ENCODE measurements at places on chromosomes 1 and 21.
A peak's percentile ranks its signal among the peaks of the same experiment; 100 is the strongest.

DNA sequence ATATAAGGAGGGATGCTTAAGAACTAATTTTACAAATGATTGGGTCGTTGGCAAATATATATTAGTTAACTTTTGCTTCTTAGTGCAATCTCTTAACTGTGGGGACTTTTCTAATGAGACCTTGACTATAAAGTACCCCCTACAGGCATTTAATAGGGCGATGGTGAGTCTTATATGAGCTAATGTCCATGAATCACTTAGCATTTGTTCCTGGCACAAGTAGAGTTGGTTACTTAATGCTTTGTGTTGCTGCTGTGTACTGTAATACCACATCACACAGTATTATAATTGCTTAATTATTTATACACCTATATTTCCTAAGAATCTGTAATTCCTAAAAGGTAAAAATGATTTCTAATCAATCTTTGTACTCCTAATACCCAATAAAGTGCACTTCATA lies 25.3 kb upstream of the TMCO1 start:
- no peak for DNase-seq

DNA sequence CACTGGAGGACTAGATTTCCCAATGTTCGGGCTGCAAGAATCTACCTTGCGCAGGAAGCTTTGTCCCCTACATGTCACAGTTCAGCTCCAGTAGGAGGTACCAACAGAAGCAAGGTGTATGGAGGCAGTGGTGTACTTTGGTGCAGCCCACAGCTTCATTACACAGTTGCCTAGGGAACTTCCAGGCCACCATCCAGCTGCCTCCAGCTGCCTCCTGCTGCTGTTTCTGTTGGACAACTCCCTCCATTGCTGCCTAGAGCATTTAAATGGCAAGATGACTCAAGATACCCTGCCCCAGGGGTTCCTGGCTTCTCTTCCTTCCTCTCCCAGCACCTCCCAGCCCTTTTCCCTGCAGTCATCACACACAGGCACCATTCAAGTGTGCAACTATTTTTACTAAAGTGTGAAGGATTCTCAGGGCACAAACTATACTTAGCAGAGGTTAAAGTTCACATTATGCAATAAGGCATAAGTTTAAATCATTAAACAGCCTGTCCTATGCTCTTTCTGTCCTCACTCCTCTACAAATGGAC lies 39.0 kb upstream of the ATP1A1 start:
- peak; percentile 42 for DNase-seq

DNA sequence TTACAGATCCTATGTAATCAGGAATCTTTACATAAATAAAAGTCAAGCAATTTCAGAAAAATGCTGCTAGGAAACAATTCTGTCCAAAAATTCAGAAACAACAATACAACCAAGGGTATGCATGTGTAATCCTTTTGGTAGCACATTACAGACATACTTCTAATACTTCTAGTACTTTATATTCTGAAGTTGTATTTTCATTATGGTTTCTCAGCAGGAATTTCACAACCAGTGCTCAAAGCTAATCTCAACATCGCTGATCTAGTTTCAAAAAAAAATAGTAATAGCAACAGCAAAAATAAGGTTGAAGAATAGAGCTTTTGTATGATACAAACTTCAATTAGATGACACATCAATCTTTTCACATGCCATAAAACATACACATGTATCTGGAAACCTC lies 545.2 kb downstream of the LTN1 start:
- no peak for DNase-seq

DNA sequence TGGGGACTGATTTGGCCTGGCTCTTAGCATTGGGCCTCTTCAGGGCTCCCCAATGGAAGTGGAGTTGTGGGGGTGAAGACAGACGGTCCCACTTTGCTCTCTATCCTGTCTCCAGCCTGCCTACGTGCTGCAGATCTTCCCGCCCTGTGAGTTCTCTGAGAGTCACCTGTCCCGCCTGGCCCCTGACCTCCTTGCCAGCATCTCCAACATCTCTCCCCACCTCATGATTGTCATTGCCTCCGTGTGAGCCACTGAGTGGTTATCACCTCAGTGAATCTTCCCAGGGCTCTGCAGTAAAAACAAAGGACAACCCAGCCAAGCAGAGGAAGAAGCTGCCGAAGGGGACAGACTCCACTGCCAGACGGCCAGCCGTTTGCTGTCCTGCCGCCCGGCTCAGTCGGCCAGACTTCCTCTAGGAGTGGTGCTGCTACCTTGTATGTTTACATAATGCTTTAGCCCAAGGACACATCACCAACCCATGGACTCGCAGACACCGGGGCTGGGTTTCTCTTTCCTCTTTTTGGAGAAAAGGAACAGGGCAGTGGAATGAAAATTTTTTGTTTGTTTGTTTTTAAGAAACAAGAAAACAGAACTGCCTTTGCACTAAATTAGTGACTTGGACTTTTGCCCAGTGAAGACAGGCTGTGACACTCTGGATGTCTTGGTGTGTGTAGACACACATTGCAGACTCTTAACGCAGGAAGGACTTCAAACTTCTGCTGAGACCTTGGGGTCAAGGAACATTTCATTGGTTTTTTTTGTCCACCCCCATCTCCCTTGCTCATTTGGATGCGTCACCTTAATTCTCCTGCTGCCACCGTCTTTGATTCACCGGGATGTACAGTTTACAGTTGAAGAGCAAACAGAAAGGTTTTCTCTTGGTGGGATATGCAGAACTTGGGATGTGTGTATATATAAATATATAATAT lies 36.5 kb downstream of the ZBTB17 start:
- DNase-seq, result no peak

DNA sequence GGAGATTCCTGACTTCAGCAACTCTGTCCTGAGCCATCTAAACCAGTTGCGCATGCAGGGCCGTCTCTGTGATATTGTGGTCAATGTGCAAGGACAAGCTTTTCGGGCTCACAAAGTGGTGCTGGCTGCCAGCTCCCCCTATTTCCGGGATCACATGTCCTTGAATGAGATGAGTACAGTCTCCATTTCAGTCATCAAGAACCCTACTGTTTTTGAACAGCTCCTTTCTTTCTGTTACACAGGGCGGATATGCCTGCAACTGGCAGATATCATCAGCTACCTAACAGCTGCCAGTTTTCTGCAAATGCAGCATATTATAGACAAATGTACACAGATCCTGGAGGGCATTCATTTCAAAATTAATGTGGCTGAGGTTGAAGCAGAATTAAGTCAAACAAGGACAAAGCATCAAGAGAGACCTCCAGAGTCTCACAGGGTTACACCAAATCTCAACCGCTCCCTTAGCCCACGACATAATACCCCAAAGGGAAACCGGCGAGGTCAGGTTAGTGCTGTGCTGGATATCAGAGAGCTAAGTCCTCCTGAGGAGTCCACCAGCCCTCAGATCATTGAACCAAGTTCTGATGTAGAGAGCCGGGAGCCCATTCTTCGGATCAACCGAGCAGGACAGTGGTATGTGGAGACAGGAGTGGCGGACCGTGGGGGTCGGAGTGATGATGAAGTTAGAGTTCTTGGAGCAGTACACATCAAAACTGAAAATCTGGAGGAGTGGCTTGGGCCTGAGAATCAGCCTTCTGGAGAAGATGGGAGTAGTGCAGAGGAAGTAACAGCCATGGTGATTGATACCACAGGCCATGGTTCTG lies 2.3 kb downstream of the ZBTB37 start:
- DNase-seq, result no peak

DNA sequence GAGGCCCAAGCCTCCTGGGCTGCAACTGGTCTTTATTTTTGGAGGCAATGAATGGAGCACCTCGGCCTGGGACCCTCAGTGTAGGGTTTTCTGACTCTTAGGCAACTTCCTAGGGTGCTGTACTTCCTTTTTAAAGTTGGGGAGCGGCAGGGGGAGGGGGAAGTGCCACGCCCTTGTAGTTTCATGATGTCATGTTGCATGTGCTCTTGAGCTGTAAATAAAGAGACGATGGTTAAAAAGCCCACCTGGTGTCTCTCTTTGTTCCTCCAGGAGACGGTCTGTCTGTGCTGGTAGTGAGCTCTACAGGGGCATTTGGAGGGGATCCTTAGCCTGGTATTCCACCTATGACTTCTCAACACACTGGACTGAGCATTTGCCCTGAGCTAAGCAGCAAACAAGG lies 10.3 kb upstream of the AGTRAP start:
- peak; percentile 47 for DNase-seq

DNA sequence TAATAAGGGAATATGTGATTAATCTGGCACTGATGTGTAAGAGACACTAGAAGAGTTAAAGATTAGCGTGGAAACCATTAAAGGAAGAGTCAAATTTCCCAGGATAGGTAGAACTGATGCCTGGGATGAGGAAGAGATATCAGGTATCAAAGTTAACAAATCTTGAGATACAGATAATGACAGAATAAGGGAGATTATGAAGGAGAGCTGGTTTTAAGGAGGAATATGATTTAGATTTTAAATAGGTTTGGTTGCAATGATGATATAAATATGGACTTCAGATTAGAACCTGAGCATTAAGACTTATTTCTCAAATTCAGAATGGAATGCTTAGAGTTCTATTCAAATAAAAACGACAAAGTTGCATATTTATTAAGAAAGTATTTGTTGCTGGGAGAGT lies 26.2 kb downstream of the MAGI3 start:
- DNase-seq, result no peak

DNA sequence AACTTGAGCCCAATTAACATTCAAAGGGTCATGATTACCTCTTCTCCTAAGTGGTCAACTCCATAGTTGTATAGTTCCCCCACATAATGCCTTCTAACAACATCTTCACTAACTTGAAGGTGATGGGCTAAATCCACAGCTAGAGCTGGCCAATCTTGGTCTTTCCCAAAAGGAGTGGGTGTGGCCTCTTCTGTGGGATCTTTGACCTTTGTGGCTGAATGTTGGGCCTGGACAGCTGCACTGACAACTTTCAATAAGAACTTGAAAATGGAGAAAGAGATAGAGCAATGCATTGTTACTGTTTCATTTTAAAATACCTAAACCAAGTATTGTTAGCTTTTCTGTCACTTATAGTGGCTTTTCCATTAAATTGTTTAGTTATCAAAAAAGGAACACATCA lies 59.2 kb downstream of the IARS2 start:
- DNase-seq, result no peak

DNA sequence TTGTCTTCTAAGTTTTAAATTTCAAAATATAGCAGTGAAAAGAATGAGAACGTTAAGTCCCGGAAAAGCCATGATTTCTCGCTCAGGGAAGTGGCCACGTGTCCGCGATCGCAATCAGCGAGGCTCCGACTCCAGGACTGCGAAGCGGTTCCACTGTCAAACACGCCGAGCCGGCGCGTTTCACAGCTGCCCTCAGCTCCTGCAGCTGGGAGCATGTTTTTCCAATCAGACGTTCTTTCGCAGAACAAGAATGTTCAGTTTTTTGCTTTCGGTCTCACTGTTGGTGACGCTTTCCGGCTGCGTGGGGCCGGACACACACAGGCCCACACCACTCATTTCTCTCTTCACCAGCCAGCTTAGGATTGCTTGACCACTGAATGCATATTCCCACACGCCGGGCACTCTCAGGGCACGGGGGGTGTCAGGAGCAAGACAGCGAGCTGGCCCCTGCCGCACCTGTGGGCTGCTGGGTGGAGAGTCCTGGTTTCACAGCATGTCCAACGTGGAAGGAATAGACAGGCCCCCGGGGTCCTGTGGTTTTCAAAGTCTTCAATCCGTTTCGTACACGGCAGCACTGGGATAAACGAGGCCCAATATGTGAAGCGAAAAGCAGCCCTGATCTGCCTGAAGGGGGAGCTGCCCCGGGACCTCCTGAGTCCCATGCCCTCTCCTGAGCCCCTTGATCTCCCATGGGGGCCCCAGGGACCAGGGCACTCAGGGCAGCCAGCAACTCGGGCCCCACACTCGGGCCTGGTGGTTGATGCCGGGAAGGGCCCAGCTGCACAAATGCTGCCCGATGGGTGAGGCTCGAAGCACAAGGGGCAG lies 47.3 kb upstream of the COL18A1 start:
- DNase-seq, result no peak

GRCh38 chr1:5949085-5949760 lies 43.0 kb downstream of the NPHP4 start:
- peak; percentile 65 for DNase-seq

DNA sequence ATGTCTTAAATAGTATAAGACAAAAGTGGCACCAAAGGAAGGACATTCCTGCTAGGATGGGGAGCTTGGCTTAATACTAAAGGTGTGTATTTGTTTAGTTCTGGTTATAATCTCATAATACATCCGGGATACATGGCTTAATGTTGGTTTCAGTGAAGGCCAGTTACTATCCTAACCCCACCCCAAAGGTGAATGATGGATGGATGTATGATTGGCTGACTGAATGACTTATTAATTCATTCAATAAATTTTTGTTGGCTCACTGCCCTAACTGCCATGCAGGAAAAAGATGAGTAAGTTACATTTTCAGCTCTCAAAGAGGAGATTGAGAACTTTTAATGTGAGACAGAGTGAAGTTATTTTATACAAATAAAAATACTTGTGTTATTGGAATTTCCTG lies 52.2 kb downstream of the PHACTR4 start:
- no peak for DNase-seq
